ENCODE measurements at places on chromosomes 11 and 22. TPM values are rescaled to one million over a fixed set of nuclear protein-coding genes. Genes with fewer than 3 reads are reported as not detected.

GLB1L2 gene
- 5.3 TPM for polyA plus RNA-seq

- DNase-seq, result no peak
Measured at GRCh38 chr11:84993386-84993785, 633.8 kb downstream of the DLG2 start.

- no peak for DNase-seq
Measured at GRCh38 chr11:28524098-28524497, 415.9 kb downstream of the METTL15 start.

CDC42EP1 gene
- 26.0 TPM for polyA plus RNA-seq

- no peak for DNase-seq
Measured at GRCh38 chr11:15651816-15652215, 537.1 kb downstream of the INSC start.

GRCh38 chr22:41687901-41688364 lies 734 bp downstream of the SNU13 start:
- DNase-seq, result no peak

GRCh38 chr11:57410287-57410686 lies 16.6 kb downstream of the SLC43A3 start:
- no peak for DNase-seq

DNA sequence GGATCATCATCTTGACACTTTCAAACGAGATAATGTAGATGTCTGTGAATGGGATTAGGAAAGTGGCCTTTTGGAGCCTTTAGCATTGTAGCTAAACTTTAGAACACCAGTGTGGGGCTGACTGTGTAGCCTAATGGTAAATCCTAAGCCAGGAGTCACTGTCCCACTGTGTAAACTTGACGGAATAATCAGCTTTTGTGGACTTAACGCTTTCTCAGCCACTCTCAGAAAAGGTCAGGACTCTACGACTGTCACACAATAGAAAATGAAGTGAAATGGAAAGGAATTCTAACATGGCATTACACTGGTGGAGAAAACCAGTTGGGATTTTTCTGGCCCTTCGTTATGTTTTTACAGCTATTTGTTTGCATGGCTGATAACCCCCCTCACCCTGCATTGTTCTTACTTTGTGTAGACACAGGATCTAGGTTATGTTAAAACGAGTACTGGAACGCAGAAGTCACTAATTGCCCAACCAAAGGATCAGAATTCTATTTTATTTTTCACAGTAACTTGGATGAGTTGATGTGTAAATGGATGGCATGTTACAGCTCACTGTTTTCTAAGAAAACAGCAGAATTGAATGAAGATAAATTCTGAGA lies 22.0 kb upstream of the GRAMD1B start:
- no peak for DNase-seq

GRCh38 chr11:67698247-67698646 lies 23.8 kb upstream of the ALDH3B2 start:
- no peak for DNase-seq

OLFML1 gene
- polyA plus RNA-seq, result 51.5 TPM

TYR gene
- polyA plus RNA-seq, result not detected

DNA sequence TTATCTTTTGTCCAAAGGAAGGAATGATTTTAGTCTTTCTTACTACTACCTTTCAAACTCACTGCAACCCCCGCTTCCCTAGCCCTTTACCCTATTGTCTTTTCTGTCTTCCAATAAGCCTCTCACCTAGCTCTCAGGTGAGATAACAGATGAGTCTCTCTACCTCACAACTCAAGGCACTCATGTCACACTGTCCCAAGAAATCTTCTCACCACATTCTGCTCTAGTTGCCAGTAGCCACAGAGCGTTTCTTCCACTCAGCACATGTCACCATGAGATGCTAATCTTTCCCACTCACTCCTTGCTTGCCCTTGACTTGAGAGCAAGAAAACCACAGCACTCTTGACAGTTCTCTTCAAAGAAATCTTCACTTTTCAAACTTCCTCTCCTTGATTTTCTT lies 32.7 kb upstream of the TMEM41B start:
- DNase-seq, result no peak

DLG2 gene
- polyA plus RNA-seq, result 7.8 TPM

DDX25 gene
- 2.1 TPM for polyA plus RNA-seq

DNA sequence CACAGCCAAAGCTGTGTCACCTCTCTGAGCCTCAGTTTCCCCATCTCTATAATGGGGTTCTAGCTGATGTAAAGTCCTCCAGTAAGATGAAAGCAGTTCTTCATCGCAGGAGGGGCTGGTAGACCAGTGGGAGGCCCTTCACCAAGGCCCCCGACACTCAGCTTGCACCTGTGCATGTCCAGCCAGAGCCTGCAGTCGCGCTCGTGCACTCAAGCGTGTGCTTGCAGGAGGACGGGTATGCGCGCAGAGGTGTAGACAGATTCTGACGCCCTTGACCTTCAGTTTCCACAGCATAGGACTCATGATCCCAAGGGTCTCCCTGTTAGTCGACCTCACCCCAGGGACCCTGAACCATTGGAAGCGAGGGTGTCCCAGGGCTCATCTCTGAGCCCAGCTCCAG lies 633.7 kb downstream of the TBC1D22A start:
- no peak for DNase-seq

GRCh38 chr22:23415490-23415851 lies 164.6 kb downstream of the IGLL1 start:
- no peak for DNase-seq

GRCh38 chr22:48181263-48181955 lies 1419.0 kb downstream of the TBC1D22A start:
- no peak for DNase-seq

OOSP2 gene
- not detected for polyA plus RNA-seq

ARFGAP2 gene
- 92.8 TPM for polyA plus RNA-seq

GRCh38 chr22:39634530-39635405 lies 64.2 kb downstream of the CACNA1I start:
- DNase-seq, result no peak

- DNase-seq, result no peak
Measured at GRCh38 chr11:98895936-98896335, 124.8 kb upstream of the CNTN5 start.

GRCh38 chr11:5036669-5037068 lies 9.7 kb upstream of the OR52J3 start:
- no peak for DNase-seq

GRCh38 chr11:3106736-3107524 lies 49.7 kb upstream of the CARS1 start:
- DNase-seq, result no peak

GRCh38 chr11:90171359-90171758 lies 36.9 kb downstream of the NAALAD2 start:
- DNase-seq, result no peak

DNA sequence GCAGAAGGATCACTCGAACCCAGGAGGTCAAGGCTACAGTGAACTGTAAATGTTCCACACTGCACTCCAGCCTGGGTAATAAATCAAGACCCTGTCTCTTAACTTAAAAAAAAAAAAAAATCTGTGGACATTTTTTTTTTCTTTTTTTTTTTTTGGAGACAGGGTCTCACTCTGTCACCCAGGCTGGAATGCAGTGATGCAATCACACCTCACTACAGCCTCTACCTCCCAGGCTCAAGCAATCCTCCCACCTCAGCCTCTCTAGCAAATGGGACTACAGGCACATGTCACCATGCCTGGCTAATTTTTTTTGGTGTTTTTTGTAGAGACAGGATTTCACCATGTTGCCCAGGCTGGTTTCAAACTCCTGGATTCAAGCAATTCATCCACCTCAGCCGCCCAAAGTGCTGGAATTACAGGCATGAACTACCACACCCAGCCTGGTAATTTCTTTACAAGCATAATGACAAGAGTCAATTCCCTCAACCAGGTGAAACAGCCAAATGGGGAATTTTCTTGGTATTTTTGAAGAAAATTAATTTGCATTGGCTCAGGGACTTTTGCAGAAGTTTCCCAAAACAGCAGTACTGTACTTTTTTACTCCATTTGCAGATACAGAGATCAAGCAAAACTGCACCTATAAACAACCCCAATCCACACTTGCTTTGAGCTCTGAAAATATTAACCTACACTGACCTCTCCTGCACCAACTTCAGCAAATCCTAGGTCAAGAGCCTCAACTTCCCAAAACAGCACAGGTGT lies 44.0 kb downstream of the MRTFA start:
- DNase-seq, result no peak

DNA sequence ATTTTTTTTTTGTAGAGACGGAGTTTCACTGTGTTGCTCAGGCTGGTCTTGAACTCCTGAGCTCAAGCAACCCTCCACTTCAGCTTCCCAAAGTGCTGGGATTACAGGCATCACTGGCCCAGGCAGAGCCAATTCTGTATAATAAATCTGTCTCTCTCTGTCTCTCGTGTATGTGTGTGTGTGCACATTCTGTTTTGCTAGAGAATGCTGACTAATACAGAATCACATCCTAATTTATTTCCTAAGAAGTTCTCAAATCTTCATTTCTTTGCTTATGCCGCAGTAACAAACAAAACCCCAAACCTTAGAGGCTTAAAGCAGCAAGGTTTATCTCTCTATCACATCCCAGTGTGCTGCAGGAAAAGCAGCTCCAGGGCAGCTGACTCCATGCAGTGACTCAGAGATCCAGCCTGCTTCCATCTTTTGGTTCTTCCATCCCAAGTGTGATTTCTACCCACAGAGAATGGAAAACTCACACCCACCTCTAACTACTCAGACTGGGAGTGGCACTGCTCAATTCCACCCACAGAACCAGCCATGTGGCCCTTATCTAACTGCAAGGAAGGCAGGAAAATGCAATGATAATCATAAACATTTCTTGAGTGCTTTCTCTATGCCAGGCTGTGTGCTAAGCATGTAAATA lies 35.1 kb upstream of the LRRC10B start:
- no peak for DNase-seq

DNA sequence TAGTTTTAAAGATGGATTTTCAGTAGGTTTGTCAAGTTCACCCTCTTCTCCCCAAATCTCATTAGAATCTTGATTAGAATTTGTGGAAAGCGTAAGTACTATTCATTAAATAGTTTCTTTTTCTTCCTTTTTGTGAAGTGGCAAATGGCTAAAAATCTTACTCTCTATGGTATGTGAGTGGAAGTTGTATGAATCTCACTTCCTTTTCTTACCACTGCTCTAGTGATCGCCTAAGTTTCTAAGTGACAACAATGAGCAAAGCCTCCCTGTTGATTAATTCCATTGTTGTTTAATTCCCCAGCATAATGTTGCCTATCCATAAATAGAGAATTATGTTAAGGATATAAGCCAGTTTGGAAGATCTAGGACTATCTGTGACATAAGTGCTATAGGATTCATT lies 82.7 kb downstream of the PGR start:
- DNase-seq, result no peak

- no peak for DNase-seq
Measured at GRCh38 chr11:29005401-29005980, 897.3 kb downstream of the METTL15 start.

PDGFD gene
- polyA plus RNA-seq, result 4.3 TPM

OR4A16 gene
- polyA plus RNA-seq, result not detected

IFITM2 gene
- polyA plus RNA-seq, result 193 TPM

DNA sequence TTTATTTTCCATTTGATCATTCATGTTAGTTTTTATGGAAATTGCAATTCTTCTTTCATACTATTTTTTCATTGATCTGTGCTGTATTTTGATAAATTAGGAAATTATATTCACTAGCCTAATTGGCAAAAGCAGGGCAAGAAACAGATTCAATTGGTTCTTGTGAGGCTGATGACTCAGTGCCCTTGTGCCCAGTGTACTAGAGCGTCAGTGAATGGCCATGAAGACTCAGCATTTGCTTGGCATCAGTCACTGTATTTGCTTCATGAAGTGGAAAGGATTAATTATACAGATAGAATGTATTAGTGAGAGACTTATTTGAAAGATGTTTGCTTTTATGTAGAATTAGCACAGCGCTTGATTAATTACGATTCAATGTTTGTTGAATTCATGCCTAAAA lies 31.8 kb downstream of the MRGPRX1 start:
- DNase-seq, result no peak

KCNJ1 gene
- 0.12 TPM for polyA plus RNA-seq

PARVA gene
- 93.5 TPM for polyA plus RNA-seq

GRCh38 chr22:36252754-36253522 lies at the start of gene APOL1:
TSS of gene APOL1 (plus strand) at chr22:36253133. CDS start at chr22:36254956, 1,823 bp downstream.
- no peak for DNase-seq

- no peak for DNase-seq
Measured at GRCh38 chr22:30804626-30805025, 110.0 kb downstream of the OSBP2 start.

DNA sequence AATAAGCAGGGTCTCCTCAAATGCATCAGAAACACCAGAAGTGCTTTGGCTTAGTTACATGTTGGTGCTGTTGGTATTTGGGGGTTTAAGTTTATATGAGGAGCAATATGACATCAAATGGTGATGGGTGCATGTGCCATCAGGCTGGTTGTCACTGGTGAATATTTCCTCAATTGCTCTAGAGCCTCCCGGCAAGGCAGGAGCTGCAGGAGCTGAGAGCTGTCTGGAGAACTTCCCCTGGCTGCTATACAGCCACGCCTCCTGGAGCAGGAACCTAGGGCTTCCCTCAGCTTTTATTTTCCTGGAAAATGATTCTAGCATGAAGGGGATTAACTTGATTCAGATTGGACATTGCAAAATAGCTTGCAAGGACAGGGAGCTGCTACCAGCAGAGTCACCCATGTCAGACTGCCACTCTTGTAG lies 15.8 kb downstream of the IGLL5 start:
- no peak for DNase-seq

GRCh38 chr11:96316869-96317268 lies 26.1 kb downstream of the MAML2 start:
- no peak for DNase-seq

GLB1L3 gene
- polyA plus RNA-seq, result 0.30 TPM

- DNase-seq, result no peak
Measured at GRCh38 chr11:134046681-134047449, 22.0 kb upstream of the JAM3 start.

- DNase-seq, result no peak
Measured at GRCh38 chr11:134363592-134363991, 31.8 kb downstream of the GLB1L2 start.

EFCAB6 gene
- polyA plus RNA-seq, result 4.5 TPM

- no peak for DNase-seq
Measured at GRCh38 chr22:28826921-28827320, 26.6 kb upstream of the XBP1 start.

- DNase-seq, result no peak
Measured at GRCh38 chr11:19595499-19595839, 117.2 kb upstream of the NAV2 start.

GRCh38 chr22:38696606-38697424 lies 3.9 kb downstream of the JOSD1 start:
- DNase-seq, result no peak

DNA sequence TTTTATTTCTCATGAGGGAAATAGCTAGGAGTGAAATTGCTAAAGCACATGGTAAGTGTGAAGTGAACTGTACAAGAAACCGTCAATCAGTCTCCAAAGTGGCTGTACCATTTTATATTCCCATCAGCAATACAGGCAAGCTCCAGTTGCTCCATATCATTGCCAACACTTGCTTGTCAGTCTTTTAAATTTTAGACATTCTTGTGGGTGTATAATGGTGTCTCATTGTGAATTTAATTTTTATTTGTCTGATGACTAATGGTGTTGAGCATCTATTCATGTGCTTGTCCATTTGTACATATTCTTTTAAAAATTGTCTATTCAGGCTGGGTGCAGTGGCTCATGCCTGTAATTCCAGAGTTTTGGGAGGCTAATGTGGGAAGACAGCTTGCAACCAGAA lies 34.1 kb upstream of the SMCO4 start:
- DNase-seq, result no peak

GALNT18 gene
- polyA plus RNA-seq, result 18.0 TPM

OR8D4 gene
- polyA plus RNA-seq, result not detected

PCSK7 gene
- polyA plus RNA-seq, result 25.7 TPM

- no peak for DNase-seq
Measured at GRCh38 chr11:40986320-40986719, 473.1 kb downstream of the LRRC4C start.

- DNase-seq, result no peak
Measured at GRCh38 chr11:71385091-71385490, 63.1 kb downstream of the DHCR7 start.

- no peak for DNase-seq
Measured at GRCh38 chr22:25741692-25742626, at the start of gene MYO18B. TSS of gene MYO18B (plus strand) at chr22:25742188. CDS start at chr22:25761093, 18,905 bp downstream.

Data from right lung (tissue), 10 donors.